ENCODE measurements at places on chromosomes 12 and 14. TPM values are rescaled to one million over a fixed set of nuclear protein-coding genes. Genes with fewer than 3 reads are reported as not detected.

Gene SLC4A8
- 11.4 TPM for total RNA-seq

Gene BCL11B
- total RNA-seq, result 106 TPM

Gene KRT2
- 0.24 TPM for total RNA-seq

Gene SLC2A3
- total RNA-seq, result 376 TPM

Gene CCDC177
- not detected for total RNA-seq

Gene ACACB
- total RNA-seq, result 10.8 TPM

Gene PRB2
- total RNA-seq, result not detected

Gene LRRIQ1
- total RNA-seq, result not detected

Gene RPL41
- total RNA-seq, result 4,973 TPM

Gene MEG3
- not detected for total RNA-seq

Gene LHX5
- total RNA-seq, result not detected

Gene NDUFB1
- total RNA-seq, result 152 TPM

Gene KRT83
- total RNA-seq, result not detected

Gene NKX2-1
- total RNA-seq, result not detected

Gene TRMT61A
- total RNA-seq, result 7.4 TPM

Gene TGFB3
- 2.0 TPM for total RNA-seq

Gene SPIC
- not detected for total RNA-seq

Gene TMEM132C
- total RNA-seq, result not detected

Gene LIMA1
- total RNA-seq, result 8.1 TPM

Gene SLC17A8
- not detected for total RNA-seq

Gene CLEC9A
- not detected for total RNA-seq

Gene WASHC3
- total RNA-seq, result 54.8 TPM

Gene CD163L1
- not detected for total RNA-seq

Gene MYH6
- not detected for total RNA-seq

Gene PMCH
- total RNA-seq, result 0.28 TPM

Gene NRXN3
- total RNA-seq, result not detected

Gene PTPN21
- 0.10 TPM for total RNA-seq

Gene RNFT2
- 11.2 TPM for total RNA-seq

Gene OTX2
- not detected for total RNA-seq

Gene SIX4
- total RNA-seq, result not detected

Gene TFCP2
- 37.9 TPM for total RNA-seq

Gene KIF21A
- 15.9 TPM for total RNA-seq
